ENCODE measurements at places on chromosomes 2 and 18.

- no peak for DNase-seq
Measured at GRCh38 chr2:101823859-101824258, 126.4 kb downstream of the MAP4K4 start.

GRCh38 chr2:129302561-129303183 is 676.8 kb upstream of the RAB6C start:
- DNase-seq = no peak

DNA sequence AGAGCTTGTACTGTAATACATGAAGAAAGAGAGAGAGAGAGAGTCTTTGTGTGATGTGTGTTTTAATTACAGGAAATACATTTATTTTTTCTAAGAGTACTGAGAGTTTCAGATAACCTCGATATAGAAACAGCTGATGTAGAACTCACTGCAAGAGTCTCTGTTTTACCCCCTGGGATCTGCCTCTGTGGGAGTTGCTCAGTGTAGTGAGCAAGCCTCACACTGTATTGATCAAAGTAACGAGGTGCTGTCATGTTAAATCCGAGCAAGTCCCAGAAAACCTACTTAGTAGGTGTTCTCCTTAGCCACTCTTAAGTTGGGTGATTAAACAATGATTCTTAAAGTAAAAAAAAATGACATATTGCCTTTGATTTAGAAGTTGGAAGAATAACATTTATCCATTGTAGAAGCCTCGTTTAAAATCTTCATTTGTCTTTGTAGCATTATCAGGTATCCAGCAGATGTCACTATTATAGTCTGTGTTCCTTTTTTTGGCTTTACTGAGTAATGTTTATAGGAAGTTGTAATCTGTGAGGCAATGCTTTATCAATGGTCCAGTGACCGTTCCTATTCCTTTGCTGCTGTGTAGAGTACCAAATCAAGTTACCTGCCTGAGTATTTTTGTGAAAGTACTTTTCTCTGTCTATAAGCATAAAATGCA is 219.0 kb downstream of the MYO3B start:
- DNase-seq = peak; percentile 17

DNA sequence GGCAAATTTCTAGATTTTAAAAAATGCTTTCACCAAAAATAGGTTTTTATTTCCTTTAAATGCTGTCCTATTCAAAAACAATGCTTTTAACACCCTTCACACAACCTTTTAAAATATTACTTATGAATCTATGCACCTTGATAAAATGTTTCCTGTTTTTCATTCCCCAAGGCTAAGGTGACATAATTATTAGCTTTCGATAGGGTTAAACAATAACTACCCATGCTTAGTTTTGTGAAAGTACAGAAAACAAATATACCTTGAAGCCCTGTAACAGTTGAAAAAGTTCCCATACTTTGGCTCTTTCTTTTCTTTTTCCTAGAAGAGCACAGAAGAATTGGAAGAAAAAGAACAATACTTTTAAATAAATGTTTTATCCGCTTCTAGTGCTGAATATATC is 54.9 kb upstream of the ITPRID2 start:
- DNase-seq = no peak

GRCh38 chr18:47868744-47869143 is 61.7 kb downstream of the SMAD2 start:
- no peak for DNase-seq

DNA sequence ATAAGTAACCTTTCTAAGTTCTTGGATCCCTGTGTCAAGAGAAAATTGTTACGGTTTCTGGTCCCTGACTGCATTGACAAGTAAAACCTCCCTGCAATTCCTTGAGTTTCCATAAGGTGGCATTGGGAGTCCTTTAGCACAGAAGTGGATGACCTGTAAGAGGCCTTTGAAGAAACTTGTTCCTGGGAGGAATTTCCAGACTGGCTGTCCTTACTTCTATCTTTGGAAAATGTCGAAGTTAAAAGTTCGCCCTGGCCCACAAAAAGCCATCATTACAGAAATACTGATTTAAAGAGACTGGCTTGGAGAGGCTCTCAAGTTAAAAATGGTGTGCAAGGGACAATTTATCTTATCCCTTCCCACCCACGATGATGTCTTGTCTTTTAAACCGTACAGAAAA is 218.4 kb downstream of the CDH20 start:
- peak; percentile 65 for DNase-seq

- DNase-seq = no peak
Measured at GRCh38 chr2:74103763-74104162, 43.9 kb downstream of the BOLA3 start.

DNA sequence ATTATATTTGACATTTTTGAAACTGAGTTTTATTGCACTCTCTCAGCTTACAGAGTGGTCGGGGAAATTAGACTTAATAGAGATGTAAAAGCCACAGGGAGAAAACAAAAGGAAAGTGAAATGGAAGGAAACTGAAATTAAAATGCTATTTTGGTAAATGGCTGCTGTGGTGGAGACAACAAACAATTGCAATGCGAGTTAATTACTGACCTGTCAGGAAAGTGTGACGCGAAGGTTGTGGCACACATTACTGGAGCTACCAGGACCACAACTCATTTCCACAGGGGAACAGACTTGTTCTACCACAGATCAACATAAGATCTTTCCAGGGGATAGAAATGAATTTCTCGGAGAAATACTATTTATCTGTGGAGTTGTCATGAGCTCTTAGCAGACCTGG is 19.5 kb downstream of the ARHGAP15 start:
- DNase-seq = no peak

DNA sequence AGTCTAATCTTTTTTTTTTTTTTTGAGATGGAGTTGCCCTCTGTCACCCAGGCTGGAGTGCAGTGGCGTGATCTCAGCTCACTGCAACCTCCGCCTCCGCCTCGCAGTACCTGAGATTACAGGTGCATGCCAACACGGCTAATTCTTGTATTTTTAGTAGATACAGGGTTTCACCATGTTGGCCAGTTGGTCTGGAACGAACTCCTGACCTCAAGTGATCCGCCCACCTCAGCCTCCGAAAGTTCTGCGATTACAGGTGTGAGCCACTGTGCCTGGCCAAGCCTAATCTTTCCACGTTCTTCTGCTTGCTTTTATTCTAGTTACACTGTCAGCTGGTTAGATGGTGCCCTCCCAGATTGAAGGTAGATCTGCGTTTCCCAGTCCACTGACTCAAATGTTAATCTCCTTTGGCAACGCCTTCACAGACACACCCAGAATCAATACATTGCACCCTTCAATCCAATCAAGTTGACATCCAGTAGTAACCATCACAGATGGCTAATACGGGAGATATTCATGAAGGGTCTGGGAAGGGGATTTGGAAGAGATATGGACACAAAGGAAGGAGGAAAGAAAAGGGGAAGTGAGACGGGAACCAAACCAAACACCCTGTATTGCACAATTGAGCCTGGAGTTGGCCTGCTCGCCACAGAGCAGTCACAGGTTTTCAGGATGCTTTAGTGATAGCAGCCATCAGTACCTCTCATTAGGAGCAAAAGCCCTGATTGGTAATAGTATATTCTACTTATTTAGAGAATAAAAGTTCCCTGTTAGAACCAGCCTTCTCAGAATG is 229.8 kb downstream of the PIK3C3 start:
- no peak for DNase-seq

GRCh38 chr2:220278022-220278421 is 650.6 kb downstream of the SLC4A3 start:
- DNase-seq = no peak

GRCh38 chr2:1723397-1724042 is 20.8 kb downstream of the PXDN start:
- DNase-seq = no peak

DNA sequence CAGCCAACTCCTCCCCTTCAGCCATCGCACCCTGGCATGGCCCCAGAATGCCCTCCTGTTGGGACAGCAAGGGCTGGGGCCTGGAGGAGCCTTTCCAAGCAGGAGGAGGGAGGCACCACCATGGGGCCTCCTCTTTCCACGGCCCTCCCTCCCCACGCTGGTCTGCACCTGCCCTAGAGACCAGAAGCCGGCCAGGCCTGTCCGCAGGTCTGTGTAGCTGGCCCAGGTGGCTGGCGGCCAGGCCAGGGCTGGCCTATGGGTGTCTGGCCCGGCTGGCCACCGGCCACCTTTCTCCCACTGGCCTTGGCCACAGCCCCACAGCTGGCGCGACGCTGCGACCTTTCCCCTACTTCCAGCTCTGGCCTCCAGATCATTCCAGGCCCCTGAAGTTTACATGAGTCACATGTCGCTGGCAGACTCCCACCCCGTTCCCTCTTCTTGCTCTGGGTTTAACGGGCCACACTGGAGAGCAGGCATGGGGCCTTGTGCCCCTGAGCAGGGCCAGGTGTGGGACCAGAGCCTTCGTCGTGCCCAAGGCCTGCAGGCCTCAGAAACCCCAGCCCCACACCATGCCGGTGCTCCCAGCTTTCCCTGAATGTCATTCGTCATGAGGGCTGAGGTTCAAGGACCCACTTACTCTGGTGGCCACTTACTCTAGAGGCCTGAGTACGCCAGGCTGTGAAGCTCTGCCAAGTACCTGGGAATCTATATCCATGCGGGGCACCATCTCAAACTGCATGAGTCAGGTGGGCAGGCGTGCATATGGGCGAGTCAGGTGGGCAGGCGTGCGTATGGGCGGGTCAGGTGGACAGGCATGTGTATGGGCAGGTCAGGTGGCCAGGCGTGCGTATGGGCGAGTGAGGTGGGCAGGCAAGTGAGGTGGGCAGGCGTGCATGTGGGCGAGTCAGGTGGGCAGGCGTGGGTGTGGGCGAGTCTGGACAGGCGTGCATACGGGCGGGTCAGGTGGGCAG is 33.3 kb upstream of the KLF11 start:
- DNase-seq = no peak

DNA sequence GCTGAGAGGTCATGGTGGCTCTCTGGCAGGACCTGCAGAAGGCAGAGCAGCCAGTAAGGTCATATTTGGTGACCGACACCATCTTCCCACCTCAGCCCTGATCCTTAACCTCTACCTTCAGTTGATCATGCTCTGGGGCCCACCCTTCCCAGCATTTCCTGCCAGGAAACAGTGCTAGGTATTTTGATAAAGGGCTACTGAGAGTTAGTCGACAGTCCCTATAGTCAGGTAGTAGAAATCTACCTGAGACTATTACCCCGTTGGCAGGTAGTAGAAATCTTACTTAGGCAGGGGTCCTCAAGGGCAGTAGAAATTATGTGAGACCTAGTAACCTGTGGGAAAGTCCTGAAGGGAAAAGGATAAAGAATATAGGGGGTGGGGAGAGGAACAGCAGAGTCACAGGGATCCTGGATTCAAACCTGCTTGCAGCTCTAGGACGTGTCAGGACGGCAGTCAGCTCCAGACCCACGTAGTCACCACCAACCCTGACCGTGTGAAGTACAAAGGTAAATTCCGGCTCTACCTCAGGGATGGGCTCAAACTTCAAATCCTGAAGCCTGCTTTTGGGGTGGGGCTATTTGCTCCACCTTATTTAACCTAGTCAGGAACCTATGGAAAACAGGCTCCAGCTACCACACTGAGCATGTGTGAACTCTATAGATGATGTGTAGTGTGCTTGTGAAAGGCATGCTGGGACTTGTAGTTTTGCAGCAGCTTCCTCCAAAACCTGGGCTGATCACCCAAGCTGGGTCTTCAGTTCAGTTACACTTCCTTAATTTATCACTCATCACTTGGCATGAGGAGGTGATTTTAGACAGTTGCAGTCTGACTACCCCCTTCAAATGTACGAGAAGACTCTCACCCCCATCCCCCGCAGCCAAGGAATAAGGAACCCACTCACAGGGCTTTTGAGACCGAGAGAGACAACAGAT is at the start of gene DQX1:
TSS of gene DQX1 (minus strand) at position 515 of the 932 bp plus-strand sequence. CDS start at position 13, 502 bp downstream.
- DNase-seq = peak; percentile 11

GRCh38 chr2:78353168-78353567 is 672.3 kb upstream of the REG3G start:
- no peak for DNase-seq

DNA sequence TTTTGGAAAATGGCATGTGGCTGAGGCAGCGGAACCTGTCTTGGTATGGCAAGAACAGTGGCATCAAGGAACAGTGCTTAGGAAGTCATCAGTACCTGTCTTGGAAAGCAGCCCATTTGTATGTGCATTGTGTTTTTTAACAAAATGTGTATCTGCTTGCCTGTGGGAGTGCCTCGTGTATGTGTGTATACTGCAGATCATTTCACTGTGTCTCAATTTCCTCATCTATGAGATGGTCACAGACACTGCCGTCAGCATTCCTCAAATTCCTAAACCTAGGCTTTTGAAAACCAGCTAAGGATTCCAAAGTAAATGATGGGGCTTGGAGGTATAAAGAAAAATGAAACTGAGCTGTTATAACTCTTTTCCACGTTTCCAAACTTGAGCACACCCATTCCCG is 441.3 kb downstream of the RND3 start:
- no peak for DNase-seq

- no peak for DNase-seq
Measured at GRCh38 chr18:76145521-76146376, 349.3 kb downstream of the ZNF516 start.

GRCh38 chr2:218307415-218308090 is 15.2 kb upstream of the TMBIM1 start:
- DNase-seq = no peak

DNA sequence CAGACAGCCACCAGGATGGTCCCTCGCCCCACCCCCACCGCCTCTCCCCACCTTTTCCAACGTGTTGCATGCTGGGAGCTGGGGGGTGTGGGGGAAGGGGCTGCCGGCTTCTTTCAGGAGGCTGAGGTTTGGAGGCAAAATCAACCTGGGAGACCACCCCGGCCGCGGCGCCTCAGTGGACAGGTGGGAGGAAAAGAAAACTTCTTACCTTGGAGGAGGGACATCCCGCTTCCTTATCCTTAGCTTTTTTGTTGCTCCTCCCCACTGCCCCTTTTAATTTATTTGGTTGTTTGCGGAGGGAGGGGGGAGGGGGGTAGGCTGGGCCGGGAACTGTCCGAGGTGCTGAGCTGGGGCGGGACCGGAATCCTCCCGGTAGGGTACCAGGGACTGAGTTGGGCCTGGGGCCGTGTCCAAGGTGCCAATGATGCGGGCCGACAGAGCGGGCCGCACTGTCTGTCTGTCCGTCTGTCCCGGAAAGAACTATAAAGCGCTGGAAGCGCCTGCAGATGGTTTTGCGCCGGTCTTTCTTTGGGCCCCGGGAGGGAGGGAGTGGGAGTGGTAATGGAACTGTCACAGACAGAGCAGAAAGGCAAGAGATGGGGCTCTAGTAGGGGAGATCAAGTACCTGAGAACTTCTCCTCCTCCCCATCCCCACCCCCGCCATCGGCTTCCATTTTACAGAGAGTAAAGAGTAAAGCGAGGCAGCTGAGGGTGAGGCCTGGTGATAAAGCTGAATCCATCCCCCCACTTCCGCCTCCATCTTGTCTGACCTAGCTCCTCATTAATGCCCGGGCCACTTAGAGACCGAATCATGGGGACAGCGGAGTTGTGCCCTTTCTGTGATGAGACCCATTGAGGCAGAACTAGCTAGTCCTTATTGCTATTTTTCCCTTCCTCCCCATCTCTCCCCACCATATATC is 2.4 kb downstream of the CDK5R2 start:
- peak; percentile 78 for DNase-seq

Data from NCI-H345 (cell line).